HTR-8/SVneo (cell line): ENCODE measurements at places on chromosomes 2 and 18.

DNA sequence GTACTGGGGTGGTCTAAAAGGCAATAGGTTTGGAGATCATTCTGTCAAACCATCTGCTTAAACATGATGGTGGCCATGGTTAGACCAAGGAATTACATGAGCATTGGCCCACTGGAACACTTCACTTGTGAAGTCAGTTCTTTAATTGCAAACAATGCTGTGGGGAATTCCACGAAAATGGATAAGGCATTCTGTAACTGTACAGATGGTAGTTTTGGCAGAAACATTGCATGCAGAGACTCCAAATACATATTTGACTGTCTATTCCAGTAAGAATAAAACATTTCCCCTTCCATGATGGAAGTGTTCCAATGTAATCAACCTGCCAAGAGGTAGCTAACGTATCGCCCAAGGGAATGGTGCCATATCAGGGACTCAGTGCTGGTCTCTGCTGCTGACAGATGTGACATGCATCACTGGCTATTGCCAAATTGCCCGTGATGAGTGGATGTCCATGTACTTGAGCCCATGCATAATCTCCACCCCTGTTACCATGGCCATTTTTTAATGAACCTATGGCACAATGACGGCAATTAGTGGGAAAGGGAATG is 417.9 kb downstream of the CDH7 start:
- DNase-seq, result no peak

DNA sequence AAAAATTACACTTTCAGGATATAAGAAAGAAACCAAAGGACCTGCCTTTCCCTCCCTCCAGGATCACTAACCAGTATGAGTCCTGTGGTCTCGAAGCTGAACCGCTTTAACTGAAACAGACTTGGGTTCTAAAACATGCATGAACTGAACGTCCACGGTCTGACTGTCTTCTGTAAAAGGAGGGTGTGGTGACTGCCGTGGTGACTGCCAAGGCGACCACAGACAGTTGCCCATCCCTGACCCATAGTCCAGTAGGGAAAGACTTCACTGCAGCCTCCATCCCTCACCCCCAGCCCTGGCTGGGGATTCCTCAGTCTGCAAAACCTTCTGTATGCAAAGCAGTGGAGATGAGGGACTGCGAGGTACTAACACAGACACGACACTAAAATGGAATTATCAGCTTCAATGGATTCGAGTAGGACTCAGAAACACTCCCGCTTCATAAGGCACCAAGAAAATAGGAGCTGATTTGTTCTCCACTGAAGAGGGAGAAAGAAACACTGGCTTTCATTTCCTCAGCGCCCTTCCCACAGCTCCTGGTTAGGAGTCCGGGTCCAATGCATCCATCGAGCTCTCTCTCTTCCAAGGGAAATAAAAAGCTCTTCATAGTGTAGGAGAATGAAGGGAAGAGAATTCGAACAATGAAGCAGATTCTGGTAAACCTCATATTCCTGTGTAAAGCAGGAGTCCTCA is 197.2 kb downstream of the HDAC4 start:
- no peak for DNase-seq

DNA sequence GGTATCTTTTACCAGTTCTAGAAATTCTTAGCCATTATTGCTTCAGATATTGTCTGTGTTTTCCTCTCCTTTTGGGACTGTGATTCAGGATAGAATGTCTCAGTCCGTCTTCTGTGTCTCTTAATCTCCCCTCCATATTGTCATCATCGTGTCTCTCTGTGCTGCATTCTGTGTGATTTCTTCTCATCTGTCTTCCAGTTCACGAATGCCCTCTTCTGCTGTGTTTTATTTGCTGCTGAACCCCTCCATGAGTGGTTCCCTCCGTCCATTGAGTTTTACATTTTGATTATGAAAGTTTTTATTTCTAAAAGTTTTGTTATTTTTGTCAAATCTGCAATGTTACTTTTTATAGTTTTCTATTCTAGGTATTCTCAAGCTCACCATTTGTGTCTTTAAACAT is 11.7 kb downstream of the D2HGDH start:
- DNase-seq, result no peak

DNA sequence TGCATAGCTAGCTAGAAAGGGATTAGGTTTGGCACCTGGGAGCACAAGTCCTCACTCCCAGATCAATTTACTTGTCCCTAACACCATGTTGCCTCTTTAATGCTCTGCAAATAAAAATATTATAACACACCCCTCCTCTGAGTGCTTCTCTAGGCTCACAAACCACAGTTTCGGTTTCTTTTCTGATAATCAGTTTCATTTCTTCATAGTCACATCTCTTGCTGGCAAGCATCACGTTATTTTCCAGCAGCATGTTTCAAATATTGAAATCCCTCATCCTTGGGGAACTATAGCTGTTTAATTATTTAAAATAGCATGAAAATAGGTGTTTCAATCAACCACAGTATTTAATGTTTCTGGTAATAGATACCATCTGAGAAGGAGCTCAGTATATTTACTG is 13.9 kb upstream of the SMCHD1 start:
- DNase-seq, result no peak

DNA sequence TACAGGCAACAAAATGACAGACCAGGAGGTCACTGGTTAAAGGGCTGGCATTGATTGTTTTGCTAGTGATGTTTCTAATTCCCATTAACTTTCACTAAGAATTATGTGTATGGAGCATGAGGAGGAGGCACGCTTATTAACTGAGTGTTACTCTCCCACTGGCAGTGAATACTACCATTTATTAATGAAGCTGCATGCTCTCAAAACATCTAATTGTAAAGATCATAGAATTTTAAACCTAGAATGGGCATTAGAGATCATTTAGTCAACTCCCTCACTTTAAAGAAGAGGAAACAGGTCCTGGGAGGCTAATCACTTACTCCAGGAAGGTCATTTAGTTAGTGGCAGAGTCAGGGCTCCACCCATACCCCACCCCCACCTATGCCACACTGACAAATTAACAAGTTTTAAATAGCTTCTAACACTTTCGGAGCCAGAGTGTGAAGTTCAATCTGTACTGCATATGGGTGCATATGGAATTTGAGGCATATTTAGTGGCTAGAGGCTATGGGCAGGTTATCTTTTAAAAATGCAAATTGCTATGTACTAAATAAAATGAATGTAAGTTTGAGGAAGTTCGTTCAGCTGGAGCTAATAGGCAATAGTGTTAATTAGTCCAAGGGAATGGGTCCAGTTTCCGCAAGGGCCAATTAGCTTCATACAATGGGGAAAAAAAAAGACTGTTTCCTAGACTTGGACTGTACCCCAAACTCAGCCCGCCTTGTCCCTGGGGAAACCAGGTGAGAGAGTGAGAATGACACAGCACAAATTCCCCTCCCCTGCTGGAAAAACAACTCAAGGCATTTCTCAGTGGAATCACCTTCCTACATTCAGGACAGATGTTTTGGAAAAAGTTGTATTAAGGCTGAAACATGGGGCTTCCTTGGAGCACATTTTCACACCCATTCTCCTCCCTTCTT is 178.8 kb downstream of the ICOS start:
- DNase-seq, result no peak

DNA sequence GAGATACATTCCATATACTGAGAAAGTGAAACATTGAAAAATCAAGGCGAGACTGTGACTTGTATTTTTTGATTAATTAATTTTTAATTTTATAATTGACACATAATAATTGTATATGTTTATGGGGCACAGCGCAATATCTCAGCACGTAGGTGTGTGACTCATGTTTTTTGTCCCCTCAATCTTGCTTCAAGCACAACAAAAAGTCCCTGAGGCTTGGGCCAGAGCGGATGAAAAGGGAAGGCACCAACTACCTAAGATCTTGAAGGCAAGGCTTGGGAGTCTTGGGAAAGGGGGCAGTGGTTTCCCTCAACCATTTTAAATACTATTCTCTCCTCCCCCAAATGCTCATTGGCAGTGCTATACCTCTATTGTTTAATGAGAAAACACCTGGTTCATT is 9.9 kb downstream of the SGPP2 start:
- no peak for DNase-seq

DNA sequence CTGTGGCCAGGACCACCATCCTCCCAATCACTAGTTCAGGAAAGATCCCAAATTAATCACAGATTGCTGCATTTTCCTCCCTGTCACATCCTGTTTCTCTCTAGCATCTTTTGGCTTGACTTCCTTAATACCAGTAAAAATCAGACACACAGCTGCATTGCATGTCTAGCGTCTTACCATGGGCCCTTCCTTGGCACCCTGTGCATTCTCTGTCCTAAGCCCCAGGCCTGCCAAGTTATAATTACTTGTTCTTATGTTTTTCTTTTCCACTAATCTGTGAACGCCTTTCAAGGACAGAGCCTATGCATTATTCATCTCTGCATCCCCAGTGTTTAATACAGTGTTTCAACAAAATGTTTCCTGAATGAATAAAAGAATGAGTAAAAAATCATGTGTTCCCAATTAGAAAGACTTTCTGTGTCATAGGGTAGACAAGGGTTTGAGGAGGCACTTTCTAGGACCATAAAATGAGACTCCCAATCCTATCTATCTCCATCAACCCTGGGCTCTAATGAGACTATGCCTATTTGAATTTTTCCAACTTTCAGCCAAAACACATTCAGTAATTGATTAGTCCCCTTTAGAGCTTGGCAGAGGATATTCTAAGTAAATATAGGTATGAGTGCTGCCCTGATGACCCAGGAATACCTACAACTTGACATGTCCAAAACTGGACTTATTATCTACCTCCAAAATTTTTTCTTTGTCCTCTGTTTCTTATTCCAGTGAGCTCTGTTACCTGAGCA is 10.3 kb upstream of the NT5C1B start:
- no peak for DNase-seq

DNA sequence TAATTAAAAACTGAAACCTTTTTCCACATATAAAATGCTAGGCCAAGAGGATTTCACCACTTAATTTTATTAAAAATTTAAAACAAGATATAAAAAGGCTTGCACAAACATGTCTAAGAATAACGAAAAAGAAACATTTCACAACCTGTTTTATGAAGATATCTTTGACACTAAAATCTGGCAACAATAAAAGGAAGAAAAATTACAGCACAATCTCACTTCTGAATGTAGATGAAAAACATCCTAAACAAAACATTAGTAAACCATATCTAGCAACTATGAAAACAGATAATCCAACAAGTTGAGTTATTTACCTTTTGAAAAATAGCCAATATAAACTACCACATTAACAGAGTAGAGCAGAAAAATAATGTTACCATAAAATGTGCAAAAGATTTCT is 185.4 kb upstream of the MMADHC start:
- no peak for DNase-seq

DNA sequence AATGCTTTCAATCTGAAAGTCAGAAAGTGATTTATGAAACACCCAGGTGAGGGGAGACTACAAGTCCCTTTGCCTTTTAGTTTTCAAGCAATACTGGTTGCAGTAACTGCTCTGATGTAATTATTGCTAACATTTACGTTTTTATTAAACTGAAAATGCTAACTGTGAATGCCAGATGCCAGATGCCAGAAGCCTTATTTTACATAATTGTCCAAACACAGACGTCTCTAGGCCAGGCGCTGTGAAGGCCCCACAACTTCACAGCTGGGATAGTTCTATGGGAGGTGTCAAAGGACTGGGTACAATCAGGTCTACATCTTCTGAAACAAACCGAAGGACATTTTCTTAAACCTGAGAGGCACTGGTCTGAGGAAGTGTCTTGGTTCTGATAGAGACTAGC is 27.5 kb upstream of the MSGN1 start:
- DNase-seq, result no peak

DNA sequence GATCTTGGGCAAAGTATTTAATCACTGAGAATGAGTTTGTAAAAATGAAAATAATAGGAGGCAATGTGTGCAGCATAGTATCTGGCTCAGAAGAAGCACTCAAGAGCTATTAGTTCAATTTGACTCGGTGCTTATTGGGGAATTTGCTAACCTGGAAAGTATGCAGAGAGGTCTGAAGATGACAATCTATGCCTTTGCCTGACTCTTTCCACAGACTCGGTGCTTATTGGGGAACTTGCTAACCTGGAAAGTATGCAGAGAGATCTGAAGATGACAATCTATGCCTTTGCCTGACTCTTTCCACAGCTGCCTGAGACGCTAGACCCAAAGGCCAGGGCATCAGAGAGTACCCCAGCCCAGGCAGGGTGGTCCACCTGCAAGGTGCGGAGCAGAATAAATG is 12.2 kb upstream of the SH3BP4 start:
- no peak for DNase-seq

GRCh38 chr2:115880558-115880957 is 1438.1 kb downstream of the DPP10 start:
- DNase-seq, result no peak

- DNase-seq, result no peak
These were observed 4.3 kb downstream of the NLRC4 start for GRCh38 chr2:32260376-32260775.

DNA sequence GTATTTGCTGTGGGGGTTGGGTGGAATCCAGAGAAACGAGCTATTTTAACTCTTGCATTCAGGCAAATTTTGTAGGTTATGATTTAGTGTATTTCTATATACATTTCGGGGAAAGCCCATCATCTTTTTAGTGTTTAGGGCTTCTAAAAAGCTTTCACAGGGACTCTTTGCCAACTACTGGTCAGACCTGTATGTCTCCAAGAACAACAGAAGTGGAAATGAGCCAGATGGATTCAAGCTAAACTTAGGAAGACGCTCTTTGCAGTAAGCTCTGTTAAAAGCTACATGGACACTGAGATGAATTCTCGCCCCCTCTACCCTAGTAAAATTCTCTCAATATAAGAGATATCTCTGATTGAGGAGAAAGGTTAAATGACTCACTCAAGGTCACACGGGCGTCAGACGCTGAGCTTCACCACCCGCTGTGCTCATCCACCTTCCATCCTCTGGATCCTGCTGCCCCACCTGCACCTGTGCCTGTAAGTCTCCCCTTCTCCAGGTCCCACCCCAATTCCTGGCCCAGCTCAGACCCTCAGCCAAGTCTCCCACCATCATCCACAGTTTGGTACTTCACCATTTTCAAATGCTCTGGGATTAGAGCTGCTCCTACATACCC is 85.6 kb downstream of the MARCHF4 start:
- DNase-seq, result no peak

GRCh38 chr2:238376884-238377391 is 49.8 kb upstream of the ASB1 start:
- DNase-seq, result no peak

GRCh38 chr18:67504739-67505138 is 11.8 kb downstream of the DSEL start:
- DNase-seq, result no peak

DNA sequence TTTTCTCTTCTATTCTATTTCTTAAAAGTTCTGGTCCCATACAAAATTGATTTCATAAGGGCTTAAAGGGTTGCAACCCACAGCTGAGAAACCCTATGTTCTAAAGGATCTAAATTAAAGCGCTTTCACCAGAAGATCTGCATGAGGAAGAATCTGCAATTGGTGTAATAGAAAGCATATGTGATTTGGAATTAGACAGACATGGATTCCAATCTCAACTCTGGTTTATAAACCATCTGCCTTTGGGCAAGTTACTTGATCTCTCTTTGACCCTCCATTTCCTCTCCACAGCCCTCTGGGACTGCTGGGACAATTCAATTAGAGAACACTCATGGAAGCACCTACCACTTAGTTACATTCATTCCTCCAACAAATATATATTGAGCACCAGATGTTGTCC is 178.7 kb downstream of the ANTXR1 start:
- no peak for DNase-seq

GRCh38 chr2:83850071-83850725 is 608.9 kb downstream of the SUCLG1 start:
- no peak for DNase-seq

GRCh38 chr2:26772064-26773001 is 8.2 kb downstream of the SLC35F6 start:
- DNase-seq, result no peak
